ENCODE measurements at places on chromosomes 2 and 18. TPM values are rescaled to one million over a fixed set of nuclear protein-coding genes. Genes with fewer than 3 reads are reported as not detected.

DNA sequence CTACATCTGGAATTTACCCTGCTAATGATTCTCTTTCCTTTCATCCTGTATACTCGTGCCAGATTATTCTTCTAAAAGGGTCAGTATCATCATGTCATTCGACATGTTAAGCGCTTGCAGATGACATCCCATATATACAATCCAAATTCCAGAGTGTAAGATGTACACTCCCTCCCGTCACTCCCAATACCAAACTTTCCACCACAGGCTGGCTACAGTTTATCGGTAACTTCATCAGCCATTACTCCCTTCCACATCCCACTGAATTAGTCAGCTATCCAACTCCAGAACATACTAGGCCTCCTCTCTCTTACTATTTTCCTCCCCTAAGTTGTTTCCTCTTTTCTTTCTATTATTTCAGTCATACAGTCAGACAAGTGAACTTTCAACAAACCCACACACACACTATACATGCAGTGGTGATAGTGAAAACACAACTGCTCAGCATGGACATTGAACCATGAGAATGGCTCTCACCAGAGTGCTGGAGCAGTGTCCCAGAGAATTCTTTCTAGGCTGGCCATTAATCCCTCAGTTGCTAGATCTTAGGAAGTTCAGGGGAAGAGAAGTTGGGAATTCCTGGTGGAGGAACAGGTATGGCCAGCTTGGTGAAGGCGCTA, 10.6 kb upstream of the NMI start:
- no peak for DNase-seq

- DNase-seq, result no peak
These were observed 43.4 kb downstream of the CABLES1 start for GRCh38 chr18:23178661-23179081.

DNA sequence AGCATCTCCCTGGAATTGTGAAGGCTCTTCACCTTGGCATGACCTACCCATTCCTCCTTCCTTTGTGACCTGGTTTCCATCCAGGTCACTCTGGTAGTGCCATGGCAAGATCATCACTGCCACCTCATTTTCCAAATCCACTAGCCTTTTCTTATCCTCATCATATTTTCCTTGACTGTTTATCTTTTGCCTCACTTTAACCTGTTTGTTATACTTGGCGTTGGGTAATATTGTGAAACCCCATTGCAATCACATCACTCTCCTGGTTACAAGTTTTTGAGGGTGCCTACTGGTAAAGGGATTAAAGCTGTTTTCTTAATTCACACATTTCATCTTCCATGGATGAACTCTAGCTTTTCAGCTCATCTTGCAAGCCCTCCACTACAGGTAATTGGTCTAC, 39.1 kb upstream of the IGFBP2 start:
- DNase-seq, result no peak

DNA sequence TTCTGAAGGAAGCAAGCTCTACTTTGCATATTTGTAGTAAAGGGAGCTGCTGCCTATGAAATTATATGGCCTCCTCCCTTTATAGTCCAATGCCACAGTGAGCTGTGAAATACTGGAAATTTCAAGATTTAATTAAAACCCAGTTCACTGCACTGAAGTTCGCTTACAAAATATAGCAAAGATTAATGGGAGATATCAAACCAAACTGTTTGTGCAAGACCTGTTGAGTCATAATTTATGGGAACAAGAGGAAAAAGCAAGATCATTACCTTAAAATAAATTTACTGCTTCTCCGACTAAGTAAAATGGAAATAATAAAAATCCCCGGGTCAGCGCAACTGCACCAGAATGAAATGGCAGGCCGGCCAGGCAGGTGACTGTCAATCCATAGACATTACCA, 215.5 kb upstream of the RAB6C start:
- no peak for DNase-seq

DNA sequence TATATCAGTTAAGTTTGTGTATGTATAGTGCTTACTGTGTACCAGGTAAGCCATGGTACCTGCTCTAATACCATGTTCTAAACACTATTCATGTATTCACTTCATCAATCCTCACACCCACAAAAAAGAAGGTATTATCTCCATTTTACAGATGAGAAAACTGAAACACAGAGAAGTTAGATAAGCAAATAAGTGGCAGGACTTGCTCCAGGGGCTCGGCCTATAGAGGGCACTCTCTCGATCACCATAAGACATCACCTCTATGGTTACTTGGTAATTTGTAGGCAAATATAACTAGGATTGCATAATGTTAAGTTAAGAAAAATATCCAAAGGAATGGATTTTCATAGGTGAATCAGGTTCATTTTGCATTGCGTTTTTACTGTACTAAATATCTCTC, 118.1 kb upstream of the FN1 start:
- DNase-seq, result no peak

DNA sequence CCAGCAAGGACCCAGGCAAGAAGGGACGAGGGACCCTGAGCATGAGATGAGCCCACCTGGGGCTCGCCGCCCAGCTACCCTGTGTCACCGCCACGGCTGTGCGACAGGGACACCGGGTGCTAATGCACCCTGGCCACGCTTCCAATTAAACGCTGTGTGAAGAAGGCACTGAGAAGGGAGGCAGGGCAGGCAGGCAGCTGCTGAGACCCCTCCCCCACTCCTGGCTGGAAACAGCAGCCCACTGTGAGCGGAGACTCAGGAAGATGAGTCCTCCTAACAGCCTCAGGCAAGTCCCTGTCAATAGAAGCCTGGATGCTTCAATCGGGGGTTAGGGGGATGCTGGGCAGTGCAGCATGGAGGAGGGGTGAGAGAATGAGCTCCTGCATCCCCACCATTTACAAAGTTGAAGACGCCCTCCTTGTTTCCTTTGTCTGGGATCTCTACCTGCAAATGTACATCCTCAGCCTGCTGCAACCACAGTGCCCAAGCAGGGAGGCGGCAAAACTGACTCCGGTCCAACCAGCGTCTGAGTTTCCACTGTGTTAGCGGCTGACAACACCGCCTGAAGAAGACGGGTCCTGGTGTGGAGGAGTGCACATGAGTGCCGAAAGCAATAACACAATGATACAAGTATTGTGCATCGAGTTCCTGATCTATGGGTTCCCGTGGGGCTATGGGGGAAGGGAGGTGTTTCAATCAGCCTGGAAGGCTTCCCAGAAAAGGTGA, 12.8 kb downstream of the TMEM163 start:
- peak; percentile 65 for DNase-seq

DNA sequence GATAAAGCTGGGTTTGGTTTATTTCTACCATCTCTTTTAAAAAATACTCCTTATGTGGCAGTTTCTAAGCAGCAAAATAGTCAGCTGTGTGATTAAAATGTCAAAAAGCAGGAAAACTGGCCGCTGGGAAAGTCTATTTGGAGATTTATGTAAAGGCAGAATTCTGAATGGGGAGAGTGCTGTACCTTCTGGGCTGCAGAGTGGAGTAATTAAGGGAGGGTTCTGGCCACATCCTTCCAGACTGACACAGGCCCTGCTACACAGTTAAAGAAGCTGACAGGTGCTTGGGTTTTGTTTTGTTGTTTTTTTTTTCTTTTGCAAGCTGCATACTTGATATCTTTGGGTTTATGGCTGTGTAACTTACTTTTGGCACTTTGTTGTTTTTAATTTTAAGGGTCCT, 157.2 kb downstream of the WDSUB1 start:
- no peak for DNase-seq

- DNase-seq, result no peak
These were observed 209.4 kb downstream of the SP3 start for GRCh38 chr2:173755798-173756197.

DNA sequence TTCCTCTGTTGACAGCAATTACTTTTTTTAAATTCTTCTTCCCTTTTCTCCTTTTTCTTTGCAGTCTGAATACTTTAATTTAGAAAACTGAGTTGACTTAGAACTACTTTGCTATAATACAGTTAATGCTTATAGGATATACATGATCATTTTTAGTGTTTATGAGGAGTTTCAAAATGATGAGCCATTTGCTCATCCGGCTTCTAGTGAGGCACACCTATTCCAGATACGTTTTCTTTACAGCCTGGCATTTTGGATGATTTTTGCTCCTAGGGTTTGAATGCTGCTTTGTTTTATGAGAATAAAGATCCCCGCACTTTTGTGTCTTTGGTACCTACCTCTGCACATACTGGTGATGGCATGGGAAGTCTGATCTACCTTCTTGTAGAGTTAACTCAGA, 52.8 kb downstream of the EIF5B start:
- DNase-seq, result no peak

- DNase-seq, result no peak
These were observed 44.5 kb downstream of the TMEM131 start for GRCh38 chr2:97951155-97951680.

DNA sequence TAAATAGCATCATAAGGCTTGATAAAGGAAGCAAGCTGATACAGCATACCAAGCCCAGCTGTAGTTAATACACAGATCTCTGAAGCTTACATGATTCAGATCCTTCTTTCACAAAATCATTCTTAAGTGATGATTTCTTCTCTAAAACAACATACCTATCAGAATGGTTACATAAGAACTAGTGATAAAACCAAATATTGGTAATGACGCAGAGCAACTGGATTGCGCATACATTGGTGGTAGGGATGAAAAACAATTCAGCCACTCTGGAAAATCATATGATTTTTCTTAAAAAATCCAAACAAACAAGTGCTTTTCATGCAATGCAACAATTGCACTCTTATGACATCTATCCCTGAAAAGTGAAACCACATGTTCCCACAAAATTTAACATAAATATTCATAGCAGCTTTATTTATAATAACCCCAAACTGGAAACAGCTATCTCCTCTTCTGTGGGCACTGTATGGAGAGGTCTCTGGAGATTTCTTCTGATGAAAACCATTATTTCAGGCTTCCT, 153.6 kb upstream of the DSEL start:
- DNase-seq, result no peak

DNA sequence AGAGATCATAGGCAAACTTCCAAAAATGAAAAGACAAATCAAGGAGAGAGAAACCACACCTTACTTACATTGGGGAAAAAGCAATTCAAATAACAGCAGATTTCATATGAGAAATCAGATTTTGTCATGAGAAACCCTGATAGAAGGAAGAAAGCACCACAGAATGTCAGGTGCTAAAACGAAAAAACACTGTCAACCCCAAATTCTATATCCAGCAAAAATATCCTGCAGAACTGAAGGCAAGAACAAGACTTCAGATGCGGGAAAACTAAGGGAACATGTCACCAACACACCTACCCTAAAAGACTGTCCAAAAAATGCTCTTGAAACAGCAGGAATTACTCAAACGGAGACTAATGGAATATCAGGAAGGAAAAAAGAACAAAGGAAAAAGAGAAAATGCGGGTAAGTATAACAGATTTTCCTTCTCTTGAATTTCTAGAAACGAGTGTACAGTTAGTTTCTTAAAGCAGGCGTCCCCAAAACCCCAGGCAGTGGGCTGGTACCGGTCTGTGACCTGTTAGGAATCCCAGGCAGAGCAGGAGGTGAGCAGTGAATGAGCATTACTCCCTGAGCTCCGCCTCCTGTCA, 7.3 kb upstream of the ID2 start:
- DNase-seq, result no peak

DNA sequence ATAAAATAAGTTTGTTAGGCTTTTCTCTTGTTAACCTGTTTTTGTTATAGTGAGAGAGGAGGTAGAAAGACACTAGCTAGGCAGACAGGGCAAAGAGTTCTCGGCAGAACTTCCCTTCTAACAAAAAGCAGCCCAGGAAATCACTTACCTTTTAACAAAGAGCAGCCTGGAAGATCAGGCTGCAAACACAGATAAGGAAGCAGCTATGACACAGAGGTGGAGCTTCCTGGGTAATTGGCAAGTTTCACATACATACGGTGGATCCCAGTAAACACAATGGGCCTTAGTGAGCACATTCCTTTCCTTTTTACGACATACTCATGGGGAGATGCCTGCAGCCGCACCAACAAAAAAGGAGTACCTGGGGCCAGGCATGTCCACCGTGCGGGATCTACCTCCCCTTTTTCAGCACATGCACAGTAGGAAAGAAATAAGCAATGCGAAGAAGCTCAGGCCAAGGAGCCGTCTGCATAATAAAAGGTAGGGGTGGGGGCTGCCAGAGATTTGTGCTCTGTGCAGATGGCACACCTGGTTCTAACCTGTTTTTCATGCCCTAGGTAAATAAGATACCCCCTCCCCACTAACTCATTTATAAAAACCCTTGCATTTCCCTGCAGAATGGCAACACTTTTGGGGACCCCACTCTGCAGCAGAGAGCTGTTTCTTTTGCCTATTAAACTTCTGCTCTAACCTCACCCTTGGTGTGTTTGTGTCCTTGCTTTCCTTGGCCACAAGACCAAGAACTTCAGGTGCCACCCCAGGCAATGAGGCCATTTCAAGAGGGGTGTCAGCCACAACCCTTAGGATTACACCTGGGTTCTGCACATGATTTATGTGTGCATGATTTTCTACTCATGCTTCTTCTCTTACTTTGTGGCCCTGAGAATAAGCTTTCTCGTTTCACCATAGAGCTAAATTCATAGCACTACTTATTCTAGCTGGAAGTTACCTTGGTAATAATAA, 26.5 kb downstream of the MDH1 start:
- no peak for DNase-seq

GRCh38 chr2:79248776-79249175, 89.2 kb upstream of the REG3A start:
- no peak for DNase-seq

GRCh38 chr18:79387615-79388014, 8.1 kb upstream of the NFATC1 start:
- peak; percentile 5 for DNase-seq

- DNase-seq, result no peak
These were observed 93.9 kb downstream of the DGKD start for GRCh38 chr2:233448220-233448559.

DNA sequence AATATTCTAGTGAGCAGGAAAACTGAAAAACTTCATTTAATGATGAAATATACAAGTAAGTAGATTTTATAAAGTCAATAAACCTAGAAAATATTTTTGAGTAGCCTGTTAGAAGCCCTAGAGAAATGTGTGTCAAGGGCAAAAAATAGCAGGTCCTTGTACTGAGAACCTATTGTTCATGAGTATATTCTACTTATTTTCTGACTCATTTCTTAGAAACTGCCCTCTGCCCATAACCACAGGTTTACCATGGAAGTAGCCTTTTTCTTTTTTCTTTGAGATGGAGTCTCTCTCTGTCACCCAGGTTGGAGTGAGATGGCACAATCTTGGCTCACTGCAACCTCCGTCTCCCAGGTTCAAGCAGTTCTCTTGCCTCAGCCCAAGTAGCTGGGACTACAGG, 19.4 kb upstream of the SELENOI start:
- DNase-seq, result no peak

- DNase-seq, result no peak
These were observed 933.6 kb upstream of the FANCL start for GRCh38 chr2:59174536-59175243.

- no peak for DNase-seq
These were observed 334.6 kb downstream of the SLC4A3 start for GRCh38 chr2:219961947-219962498.

- DNase-seq, result no peak
These were observed 295.9 kb upstream of the CRIM1 start for GRCh38 chr2:36059691-36060090.

- DNase-seq, result no peak
These were observed 463 bp downstream of the HS1BP3 start for GRCh38 chr2:20650393-20650876.

- no peak for DNase-seq
These were observed 76.8 kb downstream of the LYPD1 start for GRCh38 chr2:132593171-132593570.

Gene MAL
- total RNA-seq, result 8.7 TPM

Gene CHST9
- total RNA-seq, result 8.3 TPM

Gene SCN9A
- 1.8 TPM for total RNA-seq

Gene RFX8
- not detected for total RNA-seq
